ENCODE measurements at places on chromosomes 6 and 20. TPM values are rescaled to one million over a fixed set of nuclear protein-coding genes. Genes with fewer than 3 reads are reported as not detected.

- peaks cover 25% of the 10 kb centered on the region for H3K36me3 ChIP-seq
- H3K27ac ChIP-seq: no peak overlapping the region
- no peak overlapping the region for H3K4me3 ChIP-seq
- no peaks in the 10 kb centered on the region for H3K4me1 ChIP-seq
- peak; percentile 88 for DNase-seq
Observed at GRCh38 chr6:9851541-9852380, 563.1 kb downstream of the TFAP2A start.

DNA sequence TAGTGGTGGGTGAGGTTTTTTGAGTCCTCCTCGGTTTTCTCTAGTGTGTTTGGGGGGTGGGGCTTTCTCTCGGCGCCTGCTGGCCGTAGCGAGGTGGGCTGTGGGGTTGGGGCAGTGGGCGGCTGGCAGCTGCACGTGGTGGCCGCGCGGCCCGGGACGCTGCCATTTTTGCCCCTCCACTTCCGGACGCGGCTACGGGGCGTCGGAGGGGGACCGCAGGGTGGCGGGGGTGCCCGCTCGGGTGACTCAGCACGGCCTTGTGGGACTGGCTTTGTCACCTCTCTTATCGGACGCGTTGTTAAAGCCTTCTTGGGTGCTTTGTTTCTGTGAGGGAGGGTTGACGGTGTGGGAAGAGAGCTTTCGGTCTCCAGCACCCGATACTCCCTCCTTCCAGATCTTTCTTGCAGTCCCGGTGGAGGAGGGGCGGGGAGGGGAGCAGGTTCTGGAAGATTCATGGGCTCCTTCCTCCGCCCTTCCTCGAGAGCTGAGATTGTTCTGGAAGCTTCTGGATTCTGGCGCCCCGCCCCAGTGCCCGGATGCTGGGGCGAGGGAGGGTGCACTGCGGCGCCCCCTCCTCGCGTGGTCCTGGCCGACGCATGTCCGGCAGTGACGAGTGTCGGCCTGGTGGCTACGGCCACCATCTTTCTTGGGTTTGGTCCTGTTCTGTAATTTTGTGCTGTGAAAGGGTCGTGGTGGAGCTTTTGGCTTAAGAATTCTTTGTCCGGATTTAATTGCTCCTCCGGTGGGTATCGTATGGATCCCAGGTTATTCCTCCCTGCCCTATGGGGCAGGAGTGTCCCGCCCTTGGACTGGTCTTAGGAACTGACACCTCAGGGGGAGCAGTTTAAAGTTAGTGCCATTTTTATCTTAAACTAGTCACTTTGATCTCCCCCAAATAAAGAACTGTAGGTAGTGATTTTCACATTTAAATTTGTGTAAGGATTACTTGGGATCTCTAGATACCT lies 719 bp downstream of the HSP90AB1 start:
- peaks cover 58% of the 10 kb centered on the region for H3K36me3 ChIP-seq
- H3K4me3 ChIP-seq: peak overlapping the region; percentile 100
- no peak overlapping the region for H3K27ac ChIP-seq
- H3K27me3 ChIP-seq: no peaks in the 10 kb centered on the region

The CD109 gene
- 3.3 TPM for total RNA-seq

DNA sequence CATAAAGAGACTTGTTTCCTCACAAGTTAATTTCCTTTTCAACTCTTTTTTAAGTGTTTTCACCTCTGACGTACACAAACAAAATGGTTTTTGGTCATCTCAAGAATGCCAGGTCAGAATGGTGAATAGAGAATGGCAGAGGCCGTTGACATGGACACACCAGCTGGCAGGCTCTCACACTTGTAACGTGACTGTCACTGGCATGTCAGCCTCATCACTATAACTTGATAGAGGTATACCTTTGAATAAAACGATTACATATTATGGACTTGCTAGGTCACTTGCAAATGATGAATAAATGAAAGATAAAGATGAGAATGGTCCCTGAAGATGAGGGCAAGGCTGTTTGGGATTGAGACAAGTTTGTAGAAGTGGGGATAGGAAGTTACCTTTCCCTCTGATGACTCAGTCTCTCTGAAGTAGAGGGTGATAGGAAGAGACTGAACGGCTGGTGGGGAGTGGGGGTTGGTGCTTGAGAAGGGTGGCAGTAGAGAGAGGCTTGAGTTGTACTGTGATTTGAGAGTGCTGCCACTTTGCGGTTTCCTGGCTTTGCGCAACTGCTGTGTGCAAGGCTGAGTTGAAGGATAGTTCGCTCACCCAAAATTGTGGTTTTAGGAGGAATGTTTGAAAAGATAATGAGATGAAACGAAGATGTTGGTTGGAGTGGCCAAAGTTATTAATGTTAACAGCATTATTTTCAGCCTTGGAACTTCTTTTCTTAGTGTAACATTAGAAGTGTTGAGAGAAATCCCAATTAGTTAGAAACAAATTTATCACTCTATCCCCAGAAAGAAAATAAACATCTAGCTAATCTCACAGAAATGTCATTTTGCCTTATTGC lies 30.3 kb downstream of the TBPL1 start:
- no peaks in the 10 kb centered on the region for H3K27me3 ChIP-seq
- no peak overlapping the region for H3K4me3 ChIP-seq
- peaks cover 44% of the 10 kb centered on the region for H3K36me3 ChIP-seq

DNA sequence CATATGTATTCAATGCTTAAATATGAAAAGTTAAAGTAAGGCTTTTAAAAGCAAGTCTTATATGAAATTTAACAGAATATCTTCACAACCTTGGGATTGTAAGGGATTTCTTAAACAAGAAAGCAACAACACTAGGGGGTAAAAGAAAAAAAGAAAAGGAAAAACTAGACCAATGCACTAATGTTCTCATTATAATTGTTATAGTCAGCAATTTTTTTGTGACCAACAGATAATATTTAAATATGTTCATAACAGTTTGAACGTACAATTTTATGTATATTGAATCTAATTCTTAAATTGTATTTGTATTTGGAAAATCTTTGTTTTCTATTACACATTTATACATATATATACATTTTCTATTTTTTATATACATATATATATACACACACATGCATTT lies 1397.8 kb upstream of the ADGRB3 start:
- no peak for DNase-seq
- no peak overlapping the region for H3K4me3 ChIP-seq
- no peaks in the 10 kb centered on the region for H3K36me3 ChIP-seq
- H3K27me3 ChIP-seq: no peaks in the 10 kb centered on the region
- no peaks in the 10 kb centered on the region for H3K4me1 ChIP-seq
- no peak overlapping the region for H3K27ac ChIP-seq

DNA sequence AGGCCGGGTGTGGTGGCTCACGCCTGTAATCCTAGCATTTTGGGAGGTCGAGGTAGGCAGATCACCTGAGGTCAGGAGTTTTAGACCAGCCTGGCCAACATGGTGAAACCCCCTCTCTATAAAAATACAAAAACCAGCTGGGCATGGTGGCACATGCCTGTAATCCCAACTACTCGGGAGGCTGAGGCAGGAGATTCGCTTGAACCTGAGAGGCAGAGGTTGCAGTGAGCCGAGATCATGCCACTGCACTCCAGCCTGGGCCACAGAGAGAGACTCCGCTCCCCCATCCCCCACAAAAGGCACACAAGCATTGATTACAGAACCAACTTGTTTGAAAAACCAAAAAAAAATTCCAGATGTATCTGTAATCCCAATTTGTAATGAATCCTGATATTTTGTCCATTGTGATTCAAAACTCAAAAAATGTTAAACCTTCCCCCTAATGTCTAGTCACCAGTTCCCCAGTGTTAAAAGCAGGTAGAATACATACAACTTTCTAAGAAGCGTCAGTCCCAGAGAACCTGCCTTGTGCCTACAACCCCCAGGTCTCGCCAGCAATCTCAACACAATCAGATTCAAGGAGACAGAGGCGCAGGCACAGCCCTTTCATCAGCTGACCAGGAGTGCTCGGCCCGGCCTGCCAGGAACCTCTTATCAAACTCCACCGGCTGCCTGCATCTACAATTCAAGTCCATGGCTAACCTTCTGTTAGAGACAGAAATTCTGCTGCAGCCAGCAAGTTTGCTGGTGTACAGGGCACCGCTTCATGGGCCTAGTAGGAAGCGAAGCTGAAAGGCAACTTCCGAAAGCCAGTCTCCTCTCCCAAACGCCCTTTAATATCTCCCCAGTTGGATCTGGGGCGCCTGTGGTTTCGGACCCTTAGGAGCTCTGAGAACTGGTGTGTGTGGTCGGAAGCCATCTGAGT lies 2.1 kb downstream of the EZR start:
- peak overlapping the region; percentile 99 for H3K4me3 ChIP-seq
- H3K27me3 ChIP-seq: no peaks in the 10 kb centered on the region
- DNase-seq: no peak
- H3K27ac ChIP-seq: no peak overlapping the region
